ENCODE measurements at places on chromosomes 6 and 20.

- DNase-seq: no peak
These were observed 94.9 kb upstream of the TOP1 start for GRCh38 chr20:40933758-40934157.

DNA sequence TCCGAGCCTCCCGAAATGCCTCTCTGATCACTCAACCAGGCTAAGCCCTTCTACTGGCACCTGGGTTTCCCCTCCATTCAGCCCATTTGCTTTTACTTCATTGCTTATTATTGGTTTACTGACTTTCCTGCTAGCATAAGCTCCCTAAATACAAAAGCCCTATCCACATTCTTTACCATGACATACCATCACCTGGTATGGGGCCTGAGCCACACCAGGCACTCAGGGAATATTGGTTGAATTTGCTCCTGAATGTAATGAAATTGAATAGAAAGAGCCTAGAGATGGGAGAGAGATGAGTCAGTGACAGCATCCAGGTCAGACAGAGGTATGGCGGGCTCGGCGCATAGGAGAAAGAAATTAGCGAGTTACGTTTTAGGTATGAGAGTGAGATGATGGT is 120.0 kb downstream of the CD164 start:
- DNase-seq: no peak

DNA sequence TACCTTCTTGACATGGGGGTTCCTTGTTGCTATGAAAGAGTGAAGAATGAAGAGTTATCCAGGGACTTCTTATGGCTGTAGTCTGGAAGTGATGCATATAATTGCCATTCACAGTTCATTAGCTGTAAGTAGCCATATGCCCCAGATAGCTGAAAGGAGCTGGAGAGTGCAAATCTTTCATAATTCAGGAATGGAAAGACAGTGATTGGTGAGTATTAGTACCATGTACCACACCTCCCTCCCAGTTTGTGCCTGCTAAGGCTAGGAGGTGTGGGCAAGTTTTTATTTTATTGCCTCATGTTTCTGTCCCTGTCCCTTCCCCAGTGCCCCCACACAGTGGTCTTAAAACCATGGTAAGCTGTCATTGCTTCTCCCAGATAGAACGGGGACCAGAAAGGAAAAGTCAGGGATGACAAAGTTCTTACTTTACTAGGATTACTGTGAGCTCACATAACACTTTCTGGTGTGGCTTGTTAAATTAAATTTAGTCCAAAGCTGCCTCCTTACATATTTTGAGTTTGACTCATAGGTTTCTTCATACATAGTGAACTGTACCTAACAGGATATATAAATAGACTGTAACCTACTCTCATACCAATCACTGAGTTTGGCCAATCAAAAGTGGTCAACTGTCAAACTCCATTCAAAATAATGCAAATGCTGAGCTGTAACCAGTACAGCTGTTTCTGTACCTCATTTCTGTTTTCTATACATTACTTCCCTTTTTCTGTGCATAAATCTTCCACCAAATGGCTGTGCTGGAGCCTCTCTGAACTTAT is 119.4 kb downstream of the RFPL4B start:
- DNase-seq: no peak

GRCh38 chr6:143125455-143125854 is 64.8 kb downstream of the AIG1 start:
- no peak for DNase-seq

DNA sequence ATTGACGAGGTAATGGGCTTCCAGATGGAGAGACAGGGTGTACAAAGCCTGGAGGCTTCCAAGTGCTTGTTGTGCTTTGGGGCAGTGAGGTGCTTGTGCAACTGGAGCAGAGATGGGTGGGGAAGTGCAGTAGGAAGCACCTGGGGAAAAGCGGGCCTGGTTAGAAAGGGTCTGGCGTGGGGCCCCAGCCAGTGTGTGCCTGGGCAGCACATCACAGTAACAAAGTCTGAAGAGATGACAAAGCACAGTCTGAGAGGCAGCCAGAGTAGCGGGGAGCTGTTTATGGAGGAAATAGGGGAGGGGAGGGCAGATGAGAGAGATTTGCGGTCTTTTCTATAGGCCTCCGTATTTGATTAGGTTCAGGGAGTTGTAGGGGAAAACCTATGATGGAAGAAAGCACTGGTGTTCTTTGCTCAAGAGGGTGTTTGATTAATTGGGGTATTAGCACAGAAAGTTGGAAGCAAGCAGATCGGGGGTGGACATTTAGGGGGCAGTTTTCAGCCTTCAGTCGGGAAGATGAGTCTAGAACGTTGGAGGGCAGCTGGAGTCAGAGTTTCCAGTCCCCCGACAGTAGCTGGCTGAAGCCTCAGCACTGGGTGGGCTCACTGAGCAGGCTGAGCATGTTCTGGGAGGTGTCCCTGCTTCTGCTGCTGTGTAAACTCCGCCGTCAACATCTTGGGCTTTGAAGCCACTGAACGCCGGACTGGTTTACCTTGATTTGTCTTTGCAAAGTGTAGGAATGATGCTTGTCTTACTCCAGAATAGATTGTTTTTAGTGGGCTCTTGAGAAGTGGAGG is 15.5 kb upstream of the MROH8 start:
- DNase-seq: no peak

GRCh38 chr20:63933646-63934045 is 22.6 kb downstream of the UCKL1 start:
- no peak for DNase-seq

DNA sequence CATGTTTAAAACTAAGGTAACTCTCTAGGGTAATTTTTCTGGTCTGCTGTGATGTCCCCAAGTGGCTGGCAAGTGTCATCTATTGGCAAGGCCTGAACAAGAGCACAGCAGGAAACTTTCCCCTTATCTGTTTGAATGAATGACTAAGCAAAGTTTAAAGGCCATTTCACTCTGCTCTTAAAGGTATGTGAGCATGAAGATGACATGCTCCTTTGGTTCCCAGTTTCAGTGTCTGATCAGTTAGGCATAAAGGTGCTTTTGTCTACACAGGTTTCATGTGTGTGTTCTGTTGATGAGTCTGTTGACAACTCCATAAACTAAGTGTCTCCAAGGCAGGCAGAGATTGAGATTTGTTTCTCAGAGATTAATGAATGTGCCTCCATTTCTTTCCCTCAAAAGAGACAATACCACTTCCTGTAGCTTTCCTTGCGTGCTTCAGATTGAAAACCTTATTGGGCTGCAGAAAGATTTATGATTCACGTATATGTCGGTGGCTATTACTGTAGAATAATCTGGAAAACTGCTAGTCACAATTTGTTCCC is 83.9 kb downstream of the MAP3K7 start:
- no peak for DNase-seq

DNA sequence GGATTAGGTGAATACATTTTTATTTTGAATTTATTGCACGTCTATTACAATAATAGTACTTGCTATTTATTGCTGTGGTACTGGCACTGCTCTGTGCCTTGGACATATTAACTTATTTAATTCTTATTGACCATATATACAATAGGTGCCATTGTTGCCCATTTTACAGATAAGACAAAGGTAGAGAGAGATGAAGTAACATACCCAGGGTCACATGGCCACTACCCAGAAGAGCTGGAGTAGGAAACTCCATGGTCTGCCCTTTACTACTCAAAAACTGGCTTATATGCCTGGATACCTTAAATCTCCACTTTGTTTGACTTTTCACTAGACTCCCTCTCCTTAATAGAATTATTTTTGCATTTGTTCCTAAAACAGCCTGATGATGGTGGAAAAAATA is 67.5 kb downstream of the ADGRG6 start:
- DNase-seq: no peak

- no peak for DNase-seq
These were observed 541.5 kb downstream of the CD83 start for GRCh38 chr6:14658886-14659561.

DNA sequence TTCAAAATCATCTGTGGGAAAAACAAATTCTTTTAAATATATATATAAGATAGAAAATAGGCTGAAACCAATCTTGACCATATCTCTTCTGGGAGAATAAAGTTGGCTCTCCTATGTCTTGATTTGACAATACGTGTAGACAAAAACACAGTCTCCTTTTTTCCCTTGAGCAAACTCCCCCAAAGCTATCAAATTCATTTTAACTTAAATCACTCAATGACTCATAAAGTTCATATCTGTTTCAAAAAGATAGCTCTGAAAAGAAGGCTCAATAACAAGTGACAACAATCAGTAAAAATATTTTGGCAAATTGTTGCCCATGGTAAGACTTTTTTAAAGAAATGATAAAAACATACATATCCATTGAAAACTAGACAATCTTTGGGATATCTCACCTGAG is 236.0 kb upstream of the TENT5A start:
- DNase-seq: no peak

GRCh38 chr6:135087403-135087802 is 32.8 kb upstream of the HBS1L start:
- no peak for DNase-seq

DNA sequence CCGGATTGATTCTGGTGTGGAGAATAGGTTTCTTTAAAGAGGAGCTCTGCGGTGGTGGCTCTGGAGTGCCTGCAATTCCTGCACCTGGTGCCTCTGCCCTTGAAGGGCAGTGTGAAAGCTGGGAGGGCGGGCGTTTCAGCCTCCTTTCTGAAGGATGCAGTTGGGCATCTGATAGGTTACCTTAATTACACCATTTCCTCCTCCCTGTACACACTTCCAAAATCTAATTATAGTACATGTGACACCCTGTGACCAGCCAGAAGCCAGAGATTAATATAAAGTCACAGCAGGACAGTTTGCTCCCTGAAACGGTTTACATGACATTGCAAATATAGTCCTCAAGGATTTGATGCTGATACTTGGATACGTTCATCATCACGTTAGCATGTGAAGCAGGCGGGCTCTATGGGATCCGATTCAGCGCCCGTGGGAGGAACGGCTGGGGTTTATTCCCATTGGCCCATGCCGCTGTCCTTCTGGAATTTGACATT is 548.2 kb downstream of the QKI start:
- no peak for DNase-seq

- DNase-seq: no peak
These were observed 74.4 kb downstream of the DOK5 start for GRCh38 chr20:54549658-54550326.

- no peak for DNase-seq
These were observed 54.4 kb downstream of the KIZ start for GRCh38 chr20:21180248-21180647.

DNA sequence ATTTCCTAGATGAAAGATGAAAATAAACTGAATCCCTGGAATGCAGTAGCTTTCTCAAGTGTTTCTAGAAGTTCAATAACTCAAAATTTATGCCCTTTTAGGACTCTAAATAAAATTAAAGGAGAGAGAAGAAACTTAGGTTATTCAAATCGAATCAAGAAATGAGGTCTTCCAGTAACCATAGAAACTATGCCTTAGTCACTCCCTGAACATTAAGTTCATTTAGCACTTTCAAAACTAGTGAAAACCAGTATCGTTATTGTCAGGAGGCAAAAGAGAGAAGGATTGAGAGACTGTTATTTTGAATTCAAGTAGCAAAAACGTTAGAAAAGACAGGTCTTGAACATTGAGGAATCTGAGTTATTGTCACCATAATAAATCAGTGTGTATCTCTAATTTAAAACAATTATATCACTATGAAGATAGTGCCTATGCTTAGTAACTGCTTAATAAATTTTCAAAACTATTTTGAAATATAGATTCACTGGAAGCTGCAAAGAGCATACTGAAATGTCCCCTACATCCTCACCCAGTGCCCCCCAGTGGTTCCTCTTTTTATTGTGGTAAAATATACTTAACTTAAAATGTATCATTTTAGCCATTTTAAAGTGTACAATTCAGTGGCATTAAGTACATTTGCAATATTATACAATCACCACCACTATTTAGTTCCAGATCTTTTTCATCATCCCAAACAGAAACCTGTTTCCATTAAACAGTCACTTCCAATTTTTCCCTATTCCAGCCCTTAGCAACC is 4.6 kb downstream of the RPP21 start:
- no peak for DNase-seq

GRCh38 chr20:45330476-45330875 is 17.7 kb downstream of the SDC4 start:
- no peak for DNase-seq
